Myocyte (in vitro differentiated cells): ENCODE measurements at places on chromosomes 1 and 21. TPM values are rescaled to one million over a fixed set of nuclear protein-coding genes. Genes with fewer than 3 reads are reported as not detected.

GRCh38 chr1:5001466-5001865 is 347.1 kb downstream of the AJAP1 start:
- no peak for DNase-seq

DNA sequence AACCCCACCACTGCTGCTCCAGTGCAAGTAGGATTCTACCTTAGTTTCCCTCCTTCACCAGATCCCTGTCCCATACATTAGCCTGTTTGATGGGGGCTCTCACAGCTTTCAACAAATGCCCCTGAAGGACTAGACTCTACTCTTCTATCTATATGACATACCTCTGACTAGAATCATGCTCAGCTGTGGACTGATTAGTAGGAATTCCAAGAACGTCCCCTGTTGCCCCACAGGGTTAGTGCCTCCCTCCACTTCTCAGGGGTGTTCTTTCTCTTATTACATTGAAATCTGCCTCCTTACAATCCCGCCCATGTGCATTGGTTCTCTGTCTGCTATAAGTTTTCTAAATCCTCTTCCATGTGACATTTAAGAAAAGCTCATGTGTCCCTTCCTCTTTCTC is 375.9 kb upstream of the DUSP10 start:
- DNase-seq: no peak

- no peak for DNase-seq
Measured at GRCh38 chr1:207918581-207918980, 7.7 kb upstream of the CD34 start.

GRCh38 chr21:35451276-35451675 is 402.2 kb upstream of the RUNX1 start:
- DNase-seq: no peak

GRCh38 chr1:119954476-119955422 is 58.4 kb upstream of the ADAM30 start:
- no peak for DNase-seq

GRCh38 chr1:223652436-223652941 is 13.0 kb downstream of the CAPN8 start:
- DNase-seq: no peak

- no peak for DNase-seq
Measured at GRCh38 chr1:231423648-231424047, 1.6 kb upstream of the EGLN1 start.

The KRTAP10-9 gene
- not detected in 2 replicates for total RNA-seq

GRCh38 chr1:26189751-26190275 is 589 bp upstream of the CATSPER4 start:
- DNase-seq: no peak

The UMODL1 gene
- total RNA-seq: not detected in 2 replicates

The OSCP1 gene
- total RNA-seq: 9.4 and 11.4 TPM in 2 replicates

The KRTAP10-4 gene
- not detected in 2 replicates for total RNA-seq

- DNase-seq: peak; percentile 53
Measured at GRCh38 chr1:208233546-208233945, 10.6 kb downstream of the PLXNA2 start.

The HRNR gene
- total RNA-seq: not detected in 2 replicates

- DNase-seq: no peak
Measured at GRCh38 chr1:55893155-55893554, 678.0 kb upstream of the USP24 start.

- DNase-seq: peak; percentile 41
Measured at GRCh38 chr1:201191653-201192260, 1.1 kb downstream of the IGFN1 start.

DNA sequence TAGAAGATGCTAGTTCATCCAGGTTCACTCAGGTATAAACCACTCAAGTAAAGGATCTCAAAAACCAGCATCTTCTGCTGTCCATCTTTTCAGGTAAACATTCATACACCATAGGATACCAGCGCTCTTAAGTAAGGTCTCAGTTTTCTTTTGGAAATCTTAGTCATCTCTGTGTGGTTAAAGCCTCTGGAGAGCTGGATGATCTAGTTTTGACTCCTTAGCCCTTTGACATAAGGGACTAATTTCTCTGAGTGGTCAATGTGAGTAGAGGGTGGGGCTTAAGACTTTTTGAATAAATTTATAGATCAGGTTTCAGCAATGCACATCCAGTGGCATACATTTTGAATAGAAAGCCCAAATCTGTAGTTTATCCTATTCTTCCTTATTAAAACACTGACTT is 92.3 kb downstream of the CTH start:
- DNase-seq: peak; percentile 16

DNA sequence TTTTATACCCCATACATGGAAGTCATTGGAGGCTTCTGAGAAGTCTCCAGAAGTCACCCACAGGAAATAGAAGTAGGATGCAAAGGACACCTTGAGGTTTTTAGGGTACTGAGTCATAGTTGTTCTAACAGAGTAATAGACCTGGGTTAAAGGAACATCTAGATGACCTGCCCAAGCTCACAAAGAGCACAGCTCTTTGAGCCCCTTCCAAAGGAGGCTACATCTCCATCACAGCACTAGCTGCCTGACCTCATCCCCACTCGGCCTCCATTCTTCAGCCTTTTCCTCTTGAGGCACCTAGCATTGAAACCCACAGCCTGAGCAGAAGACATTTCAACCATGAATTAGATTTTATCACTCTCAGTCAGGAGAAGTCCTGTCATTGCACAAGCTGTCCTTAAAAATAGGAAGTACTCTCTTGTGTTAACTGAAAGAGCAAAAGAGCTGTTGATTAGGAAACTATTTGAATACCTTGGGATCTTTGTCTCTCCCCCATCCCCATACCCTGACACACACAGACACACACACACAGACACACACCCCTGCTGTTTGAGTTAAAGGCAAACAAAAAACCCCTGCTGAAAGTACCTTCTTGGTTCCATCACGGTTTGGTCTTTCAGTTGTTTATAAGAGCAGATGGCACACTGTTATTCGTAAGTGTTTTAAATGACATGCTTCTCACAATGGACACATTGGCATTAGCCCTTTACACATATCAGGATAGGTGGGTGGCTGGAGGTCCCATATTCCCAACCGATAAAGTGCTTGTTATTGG is 22.2 kb downstream of the MKNK1 start:
- no peak for DNase-seq

DNA sequence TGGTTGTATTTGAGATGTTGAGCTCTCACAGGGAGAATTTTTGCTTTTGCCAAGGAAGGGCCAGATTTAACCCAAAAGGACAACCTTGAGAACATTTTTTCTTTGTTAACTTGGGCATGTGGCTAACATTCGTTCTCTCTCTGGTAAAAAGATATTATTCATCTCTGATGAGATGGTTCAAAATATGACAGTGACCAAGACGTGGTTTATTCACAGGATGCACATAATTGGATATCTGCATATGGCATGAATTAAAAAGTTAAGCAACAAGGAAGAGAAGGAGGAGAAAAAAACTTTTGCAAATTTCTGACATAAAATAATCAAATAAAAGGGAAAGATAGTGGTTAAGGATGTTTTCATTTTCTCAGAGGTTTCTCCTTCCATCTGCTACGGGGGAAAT is 43.1 kb upstream of the BCL10 start:
- DNase-seq: no peak
